Smooth muscle cell of the brain vasculature (primary cell): ENCODE measurements at places on chromosomes 7 and 10.
A peak's percentile ranks its signal among the peaks of the same experiment; 100 is the strongest.

DNA sequence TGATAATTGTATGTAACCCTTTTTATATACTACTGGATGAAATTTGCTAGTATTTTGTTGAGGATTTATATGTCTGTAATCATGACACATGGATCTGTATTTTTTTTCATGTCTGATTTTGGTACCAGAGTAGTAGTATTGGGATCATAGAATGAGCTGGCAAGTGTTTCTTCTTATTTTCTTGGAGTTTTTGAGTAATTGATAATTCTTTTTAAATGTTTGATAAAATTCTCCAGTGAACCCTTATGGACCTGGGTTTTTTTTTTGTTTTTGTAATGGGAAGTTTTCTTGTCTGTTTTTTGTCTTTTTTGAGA lies 28.4 kb downstream of the ZNF33A start:
- DNase-seq = no peak

DNA sequence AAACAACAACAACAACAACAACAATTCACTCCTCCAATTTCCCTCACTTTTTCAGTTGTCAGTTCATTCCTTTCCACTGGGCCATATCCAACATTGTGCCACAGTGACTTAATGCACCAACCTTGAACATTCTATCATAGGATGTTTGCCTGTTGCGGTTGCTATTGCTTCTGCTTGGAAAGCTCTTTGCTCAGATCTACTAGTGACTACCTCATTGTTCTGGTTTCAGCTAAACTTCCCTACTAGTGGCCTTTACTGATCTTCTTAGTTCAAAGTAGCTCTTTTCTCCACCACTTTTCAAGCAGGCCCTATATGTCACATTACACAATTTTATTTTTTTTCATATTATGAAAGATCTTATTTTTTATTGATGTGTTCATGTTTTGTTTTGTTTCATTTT lies 9.8 kb upstream of the STEAP4 start:
- DNase-seq = no peak

DNA sequence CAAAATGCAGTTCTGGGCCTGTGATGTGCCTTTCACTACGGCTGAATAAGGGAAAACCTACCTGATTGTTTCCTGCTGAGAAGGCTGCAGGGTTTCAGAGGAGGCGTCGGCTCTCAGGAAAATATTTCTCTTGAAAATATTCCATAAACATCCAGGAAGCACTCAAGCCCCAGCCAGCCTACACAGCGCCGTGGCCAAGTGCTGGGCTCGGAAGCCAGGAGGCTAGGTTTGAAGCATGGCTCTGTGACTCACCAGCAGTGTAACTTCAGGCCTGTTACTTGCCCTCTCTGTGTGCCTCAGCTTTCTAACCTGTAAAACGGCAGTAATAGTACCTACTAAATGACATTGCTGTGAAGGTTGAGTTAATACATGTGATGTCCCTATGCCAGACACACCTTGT lies 399.1 kb downstream of the GATA3 start:
- no peak for DNase-seq

DNA sequence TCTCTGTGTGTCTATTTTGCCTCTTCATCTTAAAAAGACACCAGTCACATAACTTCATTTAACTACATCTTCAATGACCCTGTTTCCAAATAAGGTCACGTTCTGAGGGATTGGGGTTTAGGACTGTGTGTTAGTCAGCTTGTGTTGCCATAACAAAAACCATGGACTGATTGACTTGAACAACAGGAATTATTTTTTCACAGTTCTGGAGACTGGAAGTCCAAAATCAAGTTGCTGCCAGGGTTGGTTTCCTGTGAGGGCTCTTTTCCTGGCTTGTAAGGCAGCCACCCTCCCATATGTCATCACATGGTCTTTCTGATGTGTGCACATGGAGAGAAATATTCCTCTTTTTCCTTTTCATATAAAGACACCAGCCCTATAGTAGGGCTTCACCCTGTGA lies 55.3 kb downstream of the REEP3 start:
- no peak for DNase-seq

DNA sequence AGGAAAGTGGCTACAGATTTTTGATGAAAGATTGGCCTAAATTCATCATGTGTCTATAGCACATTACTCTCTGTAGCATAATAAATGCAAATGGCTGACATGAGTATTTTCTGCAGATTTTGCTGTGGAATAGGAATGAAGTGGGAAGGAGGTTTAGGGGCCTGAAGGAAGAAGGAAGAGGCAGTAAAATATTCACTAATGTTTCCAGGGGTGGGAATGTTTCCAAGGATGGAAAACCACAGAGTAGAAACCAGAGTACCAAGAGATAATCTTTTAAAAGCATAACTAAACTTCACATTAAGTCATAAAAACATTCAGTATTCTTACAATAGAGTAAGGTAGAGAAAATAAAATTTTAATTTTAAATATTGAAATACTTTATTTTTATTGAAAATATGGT lies 267.8 kb downstream of the BICC1 start:
- no peak for DNase-seq

DNA sequence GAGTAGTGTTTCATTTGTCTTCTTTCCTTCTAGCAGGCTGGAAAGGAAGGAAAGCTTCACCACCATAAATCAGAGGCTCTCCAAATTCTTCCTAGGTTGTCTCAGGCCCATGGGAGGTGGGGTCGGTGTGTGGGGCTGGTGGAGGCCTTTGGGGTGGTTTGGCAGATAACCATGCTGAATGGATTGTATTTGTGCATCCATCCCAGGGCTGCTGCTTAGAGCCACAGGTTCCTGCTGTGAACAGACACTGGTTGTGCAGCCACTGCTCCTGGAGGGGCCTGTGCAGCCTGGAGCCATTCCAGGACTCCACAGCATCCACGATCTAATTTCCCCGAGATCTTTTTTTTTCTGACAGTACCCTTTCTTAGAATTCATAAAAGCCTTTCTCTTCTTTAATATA lies 741.8 kb downstream of the SUGCT start:
- peak; percentile 18 for DNase-seq

- DNase-seq = no peak
These were observed 82.2 kb downstream of the GTF2IRD1 start for GRCh38 chr7:74535951-74536356.

GRCh38 chr7:4951903-4952636 lies 6.9 kb downstream of the MMD2 start:
- no peak for DNase-seq

GRCh38 chr10:119496273-119496672 lies 46.2 kb downstream of the RGS10 start:
- DNase-seq = no peak

DNA sequence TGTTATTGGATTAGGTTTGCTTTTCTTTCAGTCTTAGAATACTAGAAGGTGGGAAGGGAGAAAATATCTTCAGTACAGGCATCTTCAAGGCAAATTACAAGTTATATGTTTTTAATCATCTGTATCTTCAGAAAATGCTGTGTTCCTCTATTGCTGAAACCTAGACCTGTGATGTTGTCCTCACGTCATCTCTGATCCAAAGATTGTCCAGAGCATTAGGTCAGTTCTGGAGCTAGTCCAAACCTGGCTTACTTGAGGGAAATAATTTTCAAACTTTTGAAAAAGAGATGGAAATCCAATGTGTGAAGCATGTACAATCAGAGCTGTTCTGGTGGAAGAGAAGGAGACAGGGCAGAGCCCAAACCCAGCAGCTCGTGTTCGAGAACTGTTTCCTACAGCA lies 217.3 kb downstream of the ZEB1 start:
- no peak for DNase-seq

DNA sequence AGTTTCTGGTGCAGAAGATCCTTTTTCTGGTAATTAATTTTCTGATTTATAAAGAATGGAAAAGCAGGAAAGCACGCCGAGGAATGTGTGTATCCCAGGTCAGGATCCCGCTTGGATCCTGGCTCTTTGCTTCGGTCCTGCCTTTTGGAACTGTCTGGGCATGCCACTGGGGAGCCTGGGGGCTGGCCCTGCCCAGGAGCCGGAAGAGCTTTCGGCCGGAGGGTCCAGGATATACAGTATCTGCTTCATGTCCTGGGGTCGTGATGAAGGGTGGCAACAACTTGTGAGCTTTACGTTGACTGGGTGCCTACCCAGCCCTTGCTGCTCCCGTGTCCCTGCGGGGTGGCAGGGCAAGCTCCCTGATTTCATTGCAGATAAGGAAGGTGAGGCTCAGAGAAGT lies 2.4 kb downstream of the SH2D4B start:
- DNase-seq = no peak

GRCh38 chr10:69318867-69319727 lies 40.8 kb downstream of the HK1 start:
- no peak for DNase-seq

DNA sequence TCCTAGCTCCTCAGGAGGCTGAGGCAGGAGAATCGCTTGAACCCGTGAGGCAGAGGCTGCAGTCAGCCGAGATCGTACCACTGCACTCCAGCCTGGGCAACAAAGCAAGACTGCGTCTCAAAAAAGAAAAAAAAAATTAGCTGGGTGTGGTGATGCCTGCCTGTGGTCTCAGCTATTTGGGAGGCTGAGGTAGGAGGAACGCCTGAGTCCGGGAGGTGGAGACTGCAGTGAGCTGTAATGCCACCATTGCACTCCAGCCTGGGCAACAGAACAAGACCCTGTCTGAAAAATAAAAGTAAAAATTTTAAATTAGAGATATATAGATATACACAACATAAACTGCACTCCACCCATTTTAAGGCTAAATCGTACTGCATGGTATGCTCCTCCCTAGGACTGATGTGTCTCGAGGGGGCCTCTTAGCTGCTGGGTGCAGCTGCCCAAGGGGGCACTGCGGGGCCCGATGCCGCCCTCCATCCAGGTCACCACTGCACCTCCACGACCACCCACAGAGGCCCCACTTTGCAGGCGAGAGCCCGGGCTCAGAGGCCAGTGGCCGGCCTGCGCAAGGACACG lies 40.9 kb upstream of the FOXK1 start:
- no peak for DNase-seq

DNA sequence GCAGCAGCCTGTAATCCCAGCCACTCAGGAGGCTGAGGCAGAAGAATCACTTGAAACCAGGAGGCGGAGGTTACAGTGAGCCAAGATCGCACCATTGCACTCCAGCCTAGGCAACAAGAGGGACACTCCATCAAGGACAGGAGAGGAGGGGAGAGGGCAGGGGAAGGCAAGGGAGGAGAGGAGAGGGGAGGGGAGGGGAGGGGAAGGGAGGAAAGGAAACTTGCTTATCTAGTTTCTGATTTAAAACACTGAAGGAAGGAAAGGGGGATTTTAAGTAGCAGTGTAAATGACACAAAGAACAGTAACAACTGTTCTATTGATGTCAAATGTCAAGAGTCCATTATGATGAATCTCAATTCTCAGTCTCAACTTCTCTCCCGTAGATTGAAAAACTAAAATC lies 43.7 kb downstream of the SRPK2 start:
- DNase-seq = no peak
